ENCODE measurements at places on chromosomes 7 and 10.

GRCh38 chr10:43111101-43111500 is 27.1 kb upstream of the CSGALNACT2 start:
- no peak for DNase-seq

GRCh38 chr7:15888090-15888489 is 201.6 kb upstream of the MEOX2 start:
- no peak for DNase-seq

DNA sequence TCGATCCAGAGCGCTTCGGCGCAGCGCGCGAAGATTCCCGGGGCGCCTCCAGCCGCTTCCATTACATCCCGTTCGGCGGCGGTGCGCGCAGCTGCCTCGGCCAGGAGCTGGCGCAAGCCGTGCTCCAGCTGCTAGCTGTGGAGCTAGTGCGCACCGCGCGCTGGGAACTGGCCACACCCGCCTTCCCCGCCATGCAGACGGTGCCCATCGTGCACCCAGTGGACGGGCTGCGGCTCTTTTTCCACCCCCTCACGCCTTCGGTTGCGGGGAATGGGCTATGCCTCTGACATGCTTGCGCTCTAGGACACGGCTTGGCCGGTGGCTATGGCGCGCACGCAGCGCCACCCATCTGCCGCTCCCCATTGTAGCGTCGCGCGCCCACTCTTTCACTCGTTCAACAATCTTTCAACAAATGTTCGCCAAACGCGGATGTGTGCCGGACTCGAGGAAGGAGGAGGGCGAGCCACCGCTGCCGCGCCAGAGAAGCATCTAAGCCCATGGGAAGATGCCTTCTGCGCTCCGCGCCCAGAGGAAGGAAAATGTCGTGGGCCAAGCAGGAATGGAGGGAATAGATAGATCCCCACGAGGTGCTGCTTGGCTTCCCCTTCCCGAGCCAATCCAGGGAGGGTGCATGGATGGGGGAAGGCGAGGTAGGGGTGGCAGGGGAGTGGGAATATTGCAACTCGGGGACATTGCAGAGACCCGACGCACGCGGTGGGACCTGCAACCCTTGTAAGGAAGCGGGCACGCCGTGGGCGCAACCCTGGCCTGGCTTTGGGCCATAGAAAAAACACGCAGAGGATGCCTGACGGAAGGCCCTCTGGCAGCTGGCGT is 5.1 kb upstream of the CYP26A1 start:
- DNase-seq: no peak

- DNase-seq: no peak
These were observed 3.5 kb downstream of the EPO start for GRCh38 chr7:100723732-100724275.

- DNase-seq: no peak
These were observed 9.8 kb downstream of the PWWP2B start for GRCh38 chr10:132406750-132407149.

DNA sequence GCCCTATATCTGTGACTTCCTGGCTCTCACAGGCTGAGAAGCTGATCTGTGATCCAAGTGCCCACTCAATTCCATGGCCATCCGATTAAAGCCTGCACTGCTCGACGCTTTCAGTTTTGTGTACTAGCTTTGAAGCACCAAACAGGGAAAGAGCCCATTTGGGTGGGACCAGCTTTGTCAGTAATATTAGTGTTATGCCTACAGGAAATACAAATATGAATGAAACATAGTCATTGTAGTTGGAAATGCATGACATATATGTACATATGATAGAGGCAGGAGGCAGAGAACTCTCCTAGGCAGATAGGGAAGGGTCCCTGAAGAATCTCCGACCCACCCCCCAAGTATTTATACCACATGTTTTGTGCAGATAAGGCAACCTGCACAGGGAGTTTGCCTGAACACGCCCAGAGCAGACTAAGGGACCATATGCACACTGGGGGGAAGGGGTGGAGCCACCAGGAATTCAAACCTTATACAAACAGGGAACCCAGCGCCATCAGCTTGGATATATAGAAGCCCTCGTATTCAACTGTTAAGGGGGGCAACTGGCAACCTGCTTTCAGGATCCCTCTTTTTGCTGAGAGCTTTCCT is 653.2 kb downstream of the PARD3 start:
- no peak for DNase-seq

DNA sequence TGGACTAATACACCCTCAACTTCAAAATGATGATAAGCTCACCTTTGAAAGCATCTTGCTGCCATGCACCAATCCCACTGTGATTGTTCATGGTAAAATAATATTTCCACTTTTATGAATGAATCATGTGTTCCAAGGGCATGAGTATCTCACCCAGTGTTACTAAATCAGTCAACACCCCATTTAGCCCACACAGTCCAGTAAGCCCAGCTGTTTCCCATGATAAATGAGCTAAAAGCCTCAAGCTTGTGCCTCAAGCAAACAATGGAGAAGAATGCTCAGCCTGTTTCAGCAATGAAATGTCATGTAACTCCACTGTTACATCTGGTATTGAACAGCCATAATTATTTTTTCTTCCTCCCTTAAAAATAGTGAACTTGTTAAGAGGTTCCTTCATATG is 442.5 kb downstream of the XPNPEP1 start:
- DNase-seq: no peak

DNA sequence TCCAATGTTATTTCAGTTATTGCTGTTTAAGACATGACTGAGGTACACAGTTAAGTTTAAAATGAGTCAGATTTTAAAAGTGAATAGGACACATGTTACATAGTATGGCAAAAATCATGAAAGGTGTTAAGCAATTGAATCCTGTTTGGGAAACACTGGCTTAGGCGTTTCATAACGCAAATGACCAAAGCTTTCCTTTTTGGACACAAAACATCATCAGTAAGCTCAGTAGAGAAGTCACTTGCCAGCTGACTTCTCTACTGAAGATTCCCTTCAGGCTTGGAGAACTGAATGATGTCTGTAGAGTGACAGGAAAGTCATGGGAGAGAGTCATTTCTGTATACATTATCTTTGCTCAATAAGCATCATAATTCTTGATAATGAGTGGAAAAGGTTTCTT is 64.4 kb upstream of the RSBN1L start:
- DNase-seq: no peak

DNA sequence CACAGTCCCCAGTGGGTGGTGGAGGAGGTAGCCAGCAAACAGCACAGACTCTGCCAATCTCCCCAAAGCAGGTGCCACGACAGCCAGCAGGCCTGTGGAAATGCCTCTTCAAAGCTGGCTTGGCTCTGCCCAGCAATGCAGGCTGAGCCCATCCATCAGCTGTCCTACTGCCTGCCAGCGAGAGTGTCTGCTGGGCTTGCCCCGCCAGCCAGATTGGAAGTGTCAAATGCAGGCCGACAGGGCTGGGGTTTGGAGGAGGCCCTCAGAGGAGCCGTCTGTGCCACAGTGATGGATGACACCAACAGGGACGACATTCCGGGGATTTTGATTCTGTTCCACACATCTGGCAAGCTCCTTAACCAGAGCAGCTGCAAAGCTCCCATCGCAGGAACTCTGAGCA is 16.7 kb downstream of the HABP2 start:
- no peak for DNase-seq

- DNase-seq: no peak
These were observed 6.6 kb upstream of the TPK1 start for GRCh38 chr7:144842377-144842851.

DNA sequence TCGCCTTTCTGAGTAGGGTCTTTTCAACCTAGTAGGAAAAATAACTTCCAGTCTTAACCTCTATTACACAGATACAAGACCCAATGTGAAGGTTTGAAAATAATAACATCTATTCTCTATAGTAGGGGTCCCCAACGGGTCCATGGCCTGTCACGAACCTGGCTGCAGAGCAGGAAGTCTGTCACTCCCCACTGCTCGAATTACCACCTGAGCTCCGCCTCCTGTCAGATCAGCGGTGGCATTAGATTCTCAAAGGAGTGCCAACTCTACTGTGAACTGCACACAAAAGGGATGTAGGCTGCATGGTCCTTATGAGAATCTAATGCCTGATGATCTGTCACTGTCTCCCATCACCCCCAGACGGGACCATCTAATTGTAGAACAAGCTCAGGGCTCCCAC is 7.4 kb downstream of the YWHAG start:
- DNase-seq: no peak

DNA sequence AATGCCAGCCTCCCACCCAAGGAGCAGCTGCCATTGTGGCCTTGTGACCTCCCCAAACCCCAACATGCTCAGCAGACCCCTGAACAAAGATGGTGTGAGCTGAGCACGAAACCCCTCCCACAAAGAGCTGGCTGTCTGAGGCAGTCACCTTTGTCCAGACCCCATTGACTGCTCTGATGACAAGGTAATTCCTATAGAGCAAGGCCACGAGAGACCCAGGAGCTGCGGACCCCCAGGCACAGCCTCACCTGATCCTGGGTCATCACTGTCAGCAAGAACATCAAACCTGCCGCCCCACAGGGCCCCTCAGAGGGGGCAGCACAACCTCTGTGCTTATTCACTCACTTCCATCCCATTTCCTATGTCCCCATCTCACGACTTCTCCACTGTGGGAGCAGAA is 102.6 kb downstream of the CPXM2 start:
- DNase-seq: no peak

- no peak for DNase-seq
These were observed 147.6 kb upstream of the SHH start for GRCh38 chr7:155959894-155960293.

GRCh38 chr7:112821345-112821744 is 31.2 kb upstream of the TMEM168 start:
- no peak for DNase-seq

DNA sequence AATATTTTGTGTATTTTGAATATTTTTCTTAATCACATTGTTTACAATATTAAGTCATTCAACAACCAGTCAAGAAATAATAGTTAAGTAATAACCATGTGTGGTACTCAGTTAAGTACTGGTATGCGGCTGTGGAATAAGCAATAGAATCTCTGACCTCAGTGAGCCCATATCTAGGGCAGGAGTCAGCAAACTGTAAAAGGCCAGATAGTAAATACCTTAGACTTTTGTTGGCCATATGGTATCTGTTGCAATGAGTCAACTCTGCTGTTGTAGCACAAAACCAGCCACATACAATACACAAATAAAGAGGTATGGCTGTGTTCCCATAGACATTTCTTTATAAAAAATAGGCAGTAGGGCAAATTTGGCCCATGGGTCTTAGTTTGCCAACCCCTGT is 311.6 kb upstream of the SEMA3A start:
- DNase-seq: no peak
